ENCODE measurements at places on chromosomes 3 and 15.
A peak's percentile ranks its signal among the peaks of the same experiment; 100 is the strongest.

DNA sequence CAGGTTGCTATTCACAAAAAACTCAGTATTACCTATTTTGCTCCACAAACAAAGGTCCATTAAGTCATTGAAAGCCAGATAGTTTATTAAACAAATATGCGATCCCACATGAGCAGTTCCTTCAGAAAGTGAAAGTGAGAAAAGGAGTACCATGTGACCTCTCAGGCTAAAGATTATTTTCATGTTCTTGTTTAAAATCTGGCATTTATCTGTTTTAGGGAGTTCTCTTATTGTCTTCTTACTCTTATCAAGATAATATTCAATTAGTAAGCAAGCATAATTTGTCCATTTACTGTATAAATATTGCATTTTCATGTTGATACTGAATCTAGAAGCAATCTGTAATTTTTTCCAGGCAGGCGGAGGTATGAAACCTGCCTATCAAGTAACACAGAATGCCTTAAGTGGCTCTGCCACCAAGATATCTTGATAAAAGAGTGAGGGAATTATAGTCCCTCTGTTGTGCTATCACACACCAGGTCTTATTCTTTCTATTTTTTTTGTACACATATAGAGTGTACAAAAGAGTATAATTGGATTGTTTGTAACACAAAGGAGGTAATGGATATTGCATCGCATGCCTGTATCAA, 20.1 kb upstream of the PLSCR5 start:
- DNase-seq: no peak

DNA sequence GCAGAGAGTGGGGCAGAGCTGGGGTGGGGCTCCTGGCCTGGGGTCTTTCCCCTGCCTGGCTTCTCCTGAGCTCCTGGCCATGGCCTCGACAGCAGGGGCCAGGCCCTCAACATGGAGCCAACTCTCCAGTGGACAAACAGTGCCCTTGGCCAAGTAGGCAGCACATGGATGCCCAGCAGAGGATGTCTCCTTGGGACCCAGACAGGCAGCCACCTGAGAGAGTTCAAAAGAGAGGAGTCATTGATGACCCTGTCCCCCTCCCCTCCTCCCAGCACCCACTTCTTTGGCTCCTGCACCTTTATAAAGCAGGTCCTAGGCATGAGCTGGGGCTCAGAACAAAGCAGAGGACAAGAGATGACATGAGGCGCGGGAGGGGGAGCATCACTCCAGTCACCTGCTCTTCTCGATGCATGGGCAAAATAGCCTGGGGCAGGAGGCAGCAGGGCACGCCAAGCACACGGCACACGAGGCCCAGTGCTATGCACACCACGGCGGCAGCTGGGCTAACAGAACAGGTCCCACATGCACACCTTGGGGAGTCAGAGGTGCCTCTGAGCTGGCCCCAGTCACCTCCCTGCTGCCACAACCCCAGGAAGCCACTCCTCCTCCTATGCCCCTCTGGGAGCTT, 27.4 kb downstream of the SHISA5 start:
- no peak for DNase-seq

DNA sequence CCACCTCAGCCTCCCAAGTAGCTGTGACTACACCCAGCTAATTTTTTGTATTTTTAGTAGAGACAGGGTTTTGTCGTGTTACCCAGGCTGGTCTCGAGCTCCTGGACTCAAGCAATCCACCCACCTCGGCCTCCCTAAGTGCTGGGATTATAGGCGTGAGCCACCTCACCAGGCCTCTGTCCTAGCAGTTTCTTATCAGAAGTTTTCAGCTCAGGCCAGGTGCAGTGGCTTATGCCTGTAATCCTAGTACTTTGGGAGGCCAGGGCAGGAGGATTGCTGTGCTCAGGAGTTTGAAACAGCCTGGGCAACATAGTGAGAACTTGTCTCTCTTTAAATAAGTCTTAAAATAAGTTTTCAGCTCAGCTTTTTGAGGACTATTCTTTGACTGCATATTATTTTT, 48.4 kb downstream of the SGO1 start:
- DNase-seq: no peak

GRCh38 chr3:58999774-59000160, 50.1 kb downstream of the CFAP20DC start:
- DNase-seq: no peak

DNA sequence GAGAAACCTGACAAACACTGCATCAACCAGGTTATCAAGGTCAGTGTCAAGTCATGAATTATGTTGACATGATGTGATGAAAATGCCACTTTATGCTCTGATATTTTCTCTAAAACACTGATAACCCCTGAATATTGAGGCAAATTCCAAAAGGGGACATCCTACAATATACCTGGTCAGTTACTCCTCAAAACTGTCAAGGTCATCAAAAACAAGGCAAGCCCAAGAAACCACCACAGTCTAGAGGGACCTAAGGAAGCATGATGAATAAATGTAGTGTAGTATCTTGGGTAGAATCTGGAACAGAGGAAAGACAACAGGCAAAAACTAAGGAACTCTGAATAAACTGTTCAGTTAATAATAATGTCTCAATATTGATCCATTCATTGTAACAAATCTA, 275.3 kb upstream of the THRB start:
- DNase-seq: no peak

- DNase-seq: no peak
These were observed 8.8 kb downstream of the EIF2AK4 start for GRCh38 chr15:39942753-39943150.

DNA sequence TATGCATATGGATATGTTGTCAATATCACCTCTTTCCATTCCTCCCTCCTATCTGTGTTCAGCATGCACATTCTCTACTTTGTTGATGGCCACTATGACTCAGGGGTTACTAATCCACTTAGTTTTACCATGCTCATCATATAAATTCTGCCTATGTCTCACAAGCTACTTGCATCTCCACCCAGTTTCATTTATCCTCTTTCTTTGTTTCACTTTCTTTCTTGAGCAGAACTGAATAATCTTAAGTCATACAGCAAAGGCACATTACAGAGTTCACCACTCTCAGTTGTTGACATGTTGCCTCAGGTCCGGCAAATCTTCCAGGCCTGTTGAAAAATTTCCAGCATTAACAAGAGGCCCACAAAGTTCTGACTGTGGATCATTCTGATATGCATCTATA, 71.5 kb downstream of the SSR3 start:
- peak; percentile 8 for DNase-seq

GRCh38 chr3:196684548-196685407, 27.3 kb downstream of the CEP19 start:
- peak; percentile 74 for DNase-seq

- DNase-seq: peak; percentile 33
These were observed 166.5 kb downstream of the NSMCE3 start for GRCh38 chr15:29102911-29103823.
